AML-193 (cell line): ENCODE measurements at places on chromosomes 3 and 15.
A peak's percentile ranks its signal among the peaks of the same experiment; 100 is the strongest.

DNA sequence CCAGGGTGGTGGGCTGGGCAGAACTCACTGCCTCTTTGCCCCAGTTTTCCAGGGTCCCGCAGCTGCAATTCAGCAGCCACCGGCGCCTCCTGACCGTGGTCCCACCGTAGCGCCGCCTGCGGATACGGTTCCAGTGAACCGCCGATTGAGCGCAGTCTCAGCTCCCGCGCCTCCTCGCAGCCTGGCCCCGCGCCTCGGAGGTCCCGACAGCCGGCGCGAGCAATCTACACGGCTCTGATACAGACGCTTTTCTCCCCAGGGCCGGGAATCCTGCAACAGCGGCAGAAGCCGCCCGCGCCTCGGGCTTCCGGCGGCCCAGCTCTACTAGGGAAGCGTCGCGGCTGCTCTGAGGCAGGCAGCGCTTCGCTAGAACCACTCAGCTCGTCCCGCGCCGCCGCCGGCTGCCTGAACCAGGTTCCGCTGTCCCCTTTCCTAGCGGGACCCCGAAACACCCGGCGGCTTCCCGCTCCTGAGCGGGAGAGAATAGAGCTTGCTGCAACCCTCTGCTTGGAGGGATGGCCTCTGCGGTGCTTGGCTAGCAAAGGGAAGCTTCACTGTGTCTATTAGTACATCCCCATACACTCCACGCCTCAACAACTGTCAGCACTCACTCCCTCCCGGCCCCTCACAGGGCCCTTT is 3.1 kb downstream of the FOXL2NB start:
- DNase-seq, result no peak

GRCh38 chr3:184395320-184395660 is 15.4 kb downstream of the CHRD start:
- no peak for DNase-seq

- DNase-seq, result no peak
Measured at GRCh38 chr3:101702726-101703125, 16.2 kb upstream of the RPL24 start.

DNA sequence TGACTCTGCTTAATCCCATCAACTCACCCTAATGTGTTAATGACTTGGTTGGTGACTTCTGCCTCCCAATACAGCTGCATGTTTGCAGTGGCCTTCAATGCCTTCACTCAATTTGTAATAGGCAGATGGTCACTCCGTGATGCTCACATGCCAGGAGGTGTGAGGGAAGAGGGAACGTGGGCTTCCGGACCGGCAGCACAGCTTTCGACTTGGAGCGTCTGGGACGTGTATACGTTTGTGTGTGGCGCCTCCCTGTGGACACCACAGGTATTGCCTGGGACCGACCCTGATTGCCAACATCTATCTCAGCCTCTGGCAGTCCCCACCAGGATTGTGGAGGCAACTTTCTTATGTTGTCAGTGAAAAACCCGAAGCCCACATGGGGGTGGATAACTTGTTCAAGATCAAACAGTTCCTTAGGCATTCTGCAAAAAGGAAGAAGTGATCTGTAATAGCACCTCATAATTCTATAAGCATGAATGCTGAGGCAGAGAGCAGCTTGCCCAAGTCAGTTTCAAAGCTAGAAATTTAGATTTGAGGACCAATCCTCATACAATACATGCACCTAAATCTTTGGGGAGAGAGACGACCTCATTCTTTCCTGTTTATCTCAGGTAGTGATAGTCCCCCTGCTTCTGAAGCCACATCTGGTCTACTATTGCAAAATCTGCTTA is 16.9 kb downstream of the MRPL46 start:
- peak; percentile 40 for DNase-seq

DNA sequence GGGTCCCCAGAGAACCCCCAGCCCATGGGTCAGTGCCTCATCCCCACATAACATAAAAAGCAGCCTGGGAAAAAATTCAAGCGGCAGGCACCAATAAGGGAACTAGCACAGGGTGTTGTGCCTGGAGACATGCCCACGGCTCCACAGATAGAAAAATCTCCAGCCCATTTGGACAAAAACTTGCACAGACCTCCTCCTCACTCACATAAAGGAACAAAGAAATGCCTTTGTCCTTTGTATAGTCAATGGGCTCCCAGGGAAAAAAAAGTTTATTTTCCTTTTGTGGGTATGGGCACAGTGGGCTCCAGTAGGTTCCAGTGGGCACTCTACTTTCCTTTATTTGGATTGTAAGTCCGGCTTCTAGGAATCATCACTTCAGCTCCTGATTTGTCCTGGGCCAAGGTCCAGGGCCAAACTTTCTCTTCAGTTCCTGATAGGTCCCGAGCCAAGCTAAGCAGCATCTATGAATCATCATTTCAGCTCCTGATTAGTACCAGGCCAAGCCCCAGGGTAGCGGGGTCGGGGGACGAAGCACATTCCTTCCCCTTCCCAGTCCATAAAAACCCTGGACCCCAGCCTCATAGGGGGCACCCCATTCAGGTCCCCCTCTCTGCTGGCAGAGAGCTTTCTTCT is 1.6 kb upstream of the DNAH12 start:
- no peak for DNase-seq

DNA sequence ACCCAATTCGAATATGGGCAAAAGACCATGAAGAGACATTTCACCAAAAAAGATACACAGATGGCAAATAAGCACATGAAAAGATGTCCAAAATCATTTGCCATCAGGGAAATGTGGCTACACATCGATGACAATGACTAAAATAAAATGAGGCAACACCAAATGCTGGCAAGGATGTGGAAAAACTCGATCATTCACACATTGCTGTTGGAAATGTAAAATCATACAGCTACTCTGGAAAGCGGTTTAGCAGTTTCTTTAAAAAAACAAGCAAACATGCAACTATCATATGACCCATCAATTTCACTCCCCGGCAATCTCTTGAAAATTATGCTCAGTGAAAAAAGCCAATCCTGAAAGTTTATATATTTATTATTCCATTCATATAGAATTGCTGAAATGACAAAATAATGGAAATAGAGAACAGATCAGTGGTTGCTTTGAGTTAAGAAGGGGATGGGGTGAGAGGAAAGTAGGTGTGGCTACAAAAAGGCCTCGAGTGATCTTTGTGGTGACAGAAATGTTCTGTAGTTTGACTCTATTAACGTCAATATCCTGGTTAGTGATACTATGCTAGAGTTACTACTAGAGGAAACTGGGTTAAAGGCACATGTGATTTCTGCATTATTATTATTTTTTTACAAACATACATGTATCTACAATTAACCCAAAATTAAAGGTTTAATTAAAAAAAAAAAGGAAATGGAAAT is 45.0 kb downstream of the DLG1 start:
- no peak for DNase-seq

DNA sequence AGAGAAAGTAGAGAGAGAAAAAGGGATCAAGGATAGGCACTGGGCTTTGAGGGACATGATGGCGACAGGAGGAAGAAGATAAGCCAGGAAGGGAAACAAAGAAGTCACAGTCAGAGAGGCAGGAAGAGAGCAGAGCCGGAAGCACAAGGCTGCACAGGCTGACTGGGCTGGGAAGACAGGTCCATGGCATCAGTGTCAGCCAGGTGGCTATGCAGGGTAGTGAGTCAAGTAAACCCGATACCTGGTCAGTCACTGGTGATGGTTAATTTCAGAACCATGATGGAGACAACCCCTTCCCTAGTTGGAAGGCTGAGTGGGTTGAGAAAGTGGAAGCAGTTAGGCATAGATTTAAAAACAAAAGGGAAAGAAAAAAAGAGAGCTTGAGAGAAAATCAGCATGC is 203.8 kb downstream of the EPHB1 start:
- no peak for DNase-seq

GRCh38 chr3:146160964-146161662 is at the start of gene PLOD2:
Gene PLOD2, minus strand, starts transcription at chr3:146161184. Its CDS starts 195 bp downstream, at chr3:146160989.
- no peak for DNase-seq

DNA sequence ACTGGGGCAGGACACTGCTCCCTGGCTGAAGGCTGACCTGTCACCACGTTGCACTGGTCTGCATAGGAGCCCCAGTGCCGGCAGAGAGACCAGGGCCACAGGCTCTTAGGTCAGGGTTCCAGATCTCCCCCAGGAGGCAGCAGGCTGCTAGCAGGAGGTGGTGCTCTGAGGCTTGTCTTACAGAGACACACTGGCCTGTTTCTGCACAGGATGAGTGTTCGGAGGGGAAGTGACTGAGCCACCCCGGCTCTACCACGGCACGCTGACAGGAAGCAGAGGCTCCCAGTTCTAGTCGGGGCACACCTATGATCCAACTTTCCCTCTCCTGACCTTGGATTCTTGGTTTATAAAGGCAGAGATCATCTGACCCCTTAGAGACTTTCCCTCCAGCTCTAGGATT is 8.6 kb downstream of the FBXL22 start:
- DNase-seq, result no peak

DNA sequence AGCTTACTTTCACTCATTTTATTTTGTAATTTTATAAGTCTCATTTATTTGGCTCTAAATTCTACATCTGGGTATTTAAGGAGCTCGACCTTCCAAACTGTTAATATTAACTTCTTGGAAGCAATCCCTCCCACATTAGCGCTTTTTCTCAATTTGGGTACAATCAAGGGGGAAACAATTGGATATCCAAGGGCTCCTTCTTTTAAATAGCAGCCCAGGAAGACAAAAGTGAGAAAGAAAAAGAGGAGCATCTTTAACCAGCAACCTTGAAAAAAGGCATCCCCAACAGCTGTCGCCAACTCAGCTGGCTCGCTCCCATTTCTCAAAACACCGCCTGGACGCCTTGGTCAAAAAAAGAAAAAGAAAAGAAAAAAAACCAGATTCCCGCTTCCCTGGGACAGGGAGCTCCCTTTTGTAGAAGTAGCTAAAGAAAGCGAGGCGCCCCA is 873 bp downstream of the C3orf70 start:
- DNase-seq, result no peak

- no peak for DNase-seq
Measured at GRCh38 chr15:30865257-30865656, 38.5 kb upstream of the FAN1 start.

GRCh38 chr3:191961529-191961928 is 500.6 kb downstream of the PYDC2 start:
- no peak for DNase-seq

DNA sequence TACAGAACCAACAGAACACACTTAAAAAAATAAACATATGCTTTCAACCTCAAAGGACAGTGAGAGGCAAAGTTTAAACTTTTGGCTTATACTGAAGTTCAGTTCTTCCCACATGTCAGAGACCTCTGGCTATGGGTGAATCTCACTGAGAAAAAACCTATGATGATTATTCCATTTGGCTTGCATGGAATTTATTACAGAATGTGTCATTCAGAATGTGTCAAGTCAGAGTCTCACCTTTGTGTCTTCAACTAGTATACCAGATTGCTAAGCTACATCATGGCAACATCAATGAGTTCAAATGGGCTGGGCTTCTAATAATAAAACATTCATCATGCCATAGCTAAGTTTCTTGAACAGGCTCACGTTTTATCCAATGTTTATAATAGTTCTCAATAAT is 987.0 kb downstream of the NTRK3 start:
- no peak for DNase-seq

DNA sequence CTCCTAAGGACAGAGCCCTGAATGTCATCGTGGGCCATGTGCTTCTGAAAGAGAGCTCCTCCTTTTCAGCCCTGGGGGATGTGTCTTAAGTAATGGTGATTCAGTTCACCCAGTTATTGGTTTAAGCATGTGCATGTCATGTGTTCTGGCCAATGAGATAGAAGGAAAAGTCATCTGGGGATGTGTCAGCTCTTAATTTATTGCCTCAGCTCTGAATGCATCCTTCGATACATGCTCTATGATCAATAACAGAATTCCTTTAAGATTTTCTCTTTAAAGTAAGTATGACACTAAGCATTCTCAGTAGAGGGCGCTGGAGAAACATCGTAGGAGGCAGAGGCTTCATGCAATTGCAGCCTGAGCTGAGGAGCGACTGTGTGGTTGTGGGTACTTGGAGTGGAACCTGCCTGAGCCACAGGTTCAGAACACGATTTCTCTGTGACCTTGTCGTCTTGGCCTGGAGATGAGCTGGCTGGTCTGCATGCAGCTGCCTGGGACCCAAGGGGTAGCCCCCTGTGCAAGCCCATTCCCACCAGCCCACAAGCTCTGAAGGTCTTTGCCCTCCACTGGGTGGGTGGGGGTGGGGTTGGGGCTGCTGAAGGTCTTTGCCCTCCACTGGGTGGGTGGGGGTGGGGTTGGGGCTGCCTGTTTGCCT is 69.5 kb downstream of the C3orf38 start:
- DNase-seq, result peak; percentile 50

- DNase-seq, result no peak
Measured at GRCh38 chr3:185914911-185915629, 22.7 kb downstream of the TRA2B start.

- DNase-seq, result no peak
Measured at GRCh38 chr3:122642935-122643334, 37.7 kb upstream of the PARP14 start.

GRCh38 chr3:123663977-123664376 is 79.1 kb upstream of the HACD2 start:
- DNase-seq, result no peak

DNA sequence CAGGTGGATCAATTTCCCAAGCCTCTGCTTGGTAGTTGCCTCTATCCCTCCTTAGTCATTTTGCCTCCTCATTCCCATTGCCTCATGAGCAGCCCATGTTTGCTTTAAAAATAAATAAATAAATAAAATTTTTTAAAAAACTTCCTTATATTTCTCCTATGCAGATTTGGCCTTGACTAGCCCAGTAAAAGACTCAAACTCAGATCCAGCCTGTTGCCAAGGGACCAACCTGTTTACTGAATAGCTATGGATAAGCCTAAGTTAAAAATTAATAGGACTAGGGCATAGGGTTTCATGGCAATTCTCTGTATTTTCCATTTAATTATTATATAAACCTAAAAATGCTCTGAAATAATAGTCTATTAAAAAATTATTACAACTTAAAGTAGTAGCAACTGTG is 384.4 kb downstream of the RSL24D1 start:
- DNase-seq, result no peak

DNA sequence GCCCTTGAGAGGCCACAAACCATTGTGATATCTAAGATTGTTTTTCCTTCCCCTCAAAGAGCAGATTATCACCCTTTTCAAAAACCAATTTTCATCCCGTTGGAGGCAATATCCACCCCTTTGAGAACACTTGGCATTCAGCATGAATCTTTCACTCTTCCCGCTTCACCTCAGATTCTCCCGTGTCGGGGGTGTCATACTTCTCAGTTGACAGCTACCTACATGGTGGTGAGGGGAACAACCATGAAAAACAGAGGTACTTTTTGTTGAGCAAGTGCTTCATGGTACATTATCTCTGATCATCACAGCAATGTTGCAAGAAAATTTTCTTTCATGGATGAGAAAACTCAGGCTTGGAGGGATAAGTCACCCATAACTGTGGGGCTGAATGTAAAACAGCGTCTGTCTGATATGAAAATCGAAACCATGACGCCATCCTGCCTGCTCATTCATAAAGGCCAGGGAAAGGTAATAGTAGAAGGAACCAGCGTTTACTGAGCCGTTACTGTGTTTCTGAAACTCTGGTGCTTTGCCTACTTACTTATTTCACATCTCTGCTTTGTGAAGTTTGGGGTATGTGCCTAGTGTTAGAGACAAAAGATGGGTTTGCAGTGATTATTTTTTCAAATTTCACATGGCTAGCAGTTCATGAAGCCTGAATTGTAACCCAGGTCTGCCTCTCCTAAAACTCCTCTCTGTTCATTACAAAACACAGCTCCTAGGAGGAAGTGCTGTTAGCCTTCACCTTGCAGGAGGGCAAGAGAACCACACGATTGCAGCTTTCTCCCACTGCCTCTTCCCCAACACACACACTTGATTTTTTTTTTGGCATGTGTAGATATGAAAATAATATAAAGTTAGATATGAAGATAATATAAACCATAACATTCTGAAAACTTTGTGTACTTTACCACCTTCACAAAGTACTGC is 35.4 kb downstream of the SV2B start:
- DNase-seq, result no peak
